Foreskin keratinocyte (primary cell): ENCODE measurements at places on chromosomes 1 and 21. TPM values are rescaled to one million over a fixed set of nuclear protein-coding genes. Genes with fewer than 3 reads are reported as not detected.
A peak's percentile ranks its signal among the peaks of the same experiment; 100 is the strongest.

DNA sequence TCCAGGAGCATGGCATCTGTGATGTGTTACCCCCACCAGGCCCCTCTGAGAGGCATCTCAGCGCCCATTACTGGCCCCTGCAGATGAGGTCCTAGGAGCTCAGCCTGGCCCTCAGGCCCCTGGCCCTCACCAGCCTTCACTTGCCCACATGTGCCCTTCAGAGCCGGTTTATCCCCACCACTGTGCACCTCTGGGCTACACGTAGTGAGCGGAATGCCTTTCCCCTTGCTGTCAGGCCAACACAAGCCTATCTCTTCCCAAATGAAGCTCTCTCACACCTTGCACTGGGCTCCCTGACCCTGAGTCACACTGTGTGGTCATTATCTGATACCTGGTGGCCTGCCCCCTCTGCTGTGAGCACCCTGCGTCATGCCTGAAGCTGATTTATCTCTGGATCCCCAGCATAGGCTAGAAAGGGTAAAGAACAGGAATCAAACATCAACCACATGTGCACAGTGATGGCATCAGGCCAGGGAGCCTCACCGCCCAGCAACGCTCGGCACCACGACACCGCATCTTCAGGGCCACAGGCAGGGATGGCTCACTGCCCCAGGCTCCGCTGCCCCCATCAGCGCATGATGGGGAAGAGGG is 49.1 kb downstream of the GLIS1 start:
- no peak for DNase-seq

GRCh38 chr1:25885602-25886001 is 10.1 kb upstream of the PAQR7 start:
- no peak for DNase-seq

The PTCH2 gene
- polyA plus RNA-seq, result 0.04 and 0.06 TPM in 2 replicates

- no peak for DNase-seq
Measured at GRCh38 chr1:96649301-96649700, 72.3 kb upstream of the PTBP2 start.

DNA sequence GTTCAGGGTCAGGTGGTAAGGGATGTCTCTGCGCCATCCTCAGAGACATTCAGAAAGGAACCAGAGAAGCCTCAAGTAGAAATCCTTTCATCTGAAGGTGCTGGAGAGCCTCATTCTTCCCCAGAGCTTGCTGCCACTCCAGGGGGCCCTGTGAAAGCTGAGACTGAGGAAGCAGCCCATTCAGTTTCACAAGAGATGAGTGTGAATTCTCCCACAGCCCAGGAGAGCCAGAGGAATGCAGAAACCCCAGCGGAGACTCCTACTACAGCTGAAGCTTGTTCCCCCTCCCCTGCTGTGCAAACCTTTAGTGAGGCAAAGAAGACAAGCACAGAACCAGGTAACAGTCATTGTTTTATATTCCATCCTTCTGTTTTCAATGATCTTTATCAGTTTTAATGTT is 38.7 kb downstream of the ZBTB40 start:
- no peak for DNase-seq

GRCh38 chr1:93414749-93415148 is 33.2 kb upstream of the FNBP1L start:
- no peak for DNase-seq

The HAO2 gene
- polyA plus RNA-seq, result not detected in 2 replicates

- DNase-seq, result peak; percentile 98
Measured at GRCh38 chr1:17233675-17234320, 15.1 kb upstream of the PADI3 start.

The AGT gene
- polyA plus RNA-seq, result not detected in 2 replicates

- DNase-seq, result no peak
Measured at GRCh38 chr1:209231476-209232156, 351.9 kb upstream of the CAMK1G start.

GRCh38 chr1:14538335-14538734 is 60.1 kb upstream of the KAZN start:
- no peak for DNase-seq

DNA sequence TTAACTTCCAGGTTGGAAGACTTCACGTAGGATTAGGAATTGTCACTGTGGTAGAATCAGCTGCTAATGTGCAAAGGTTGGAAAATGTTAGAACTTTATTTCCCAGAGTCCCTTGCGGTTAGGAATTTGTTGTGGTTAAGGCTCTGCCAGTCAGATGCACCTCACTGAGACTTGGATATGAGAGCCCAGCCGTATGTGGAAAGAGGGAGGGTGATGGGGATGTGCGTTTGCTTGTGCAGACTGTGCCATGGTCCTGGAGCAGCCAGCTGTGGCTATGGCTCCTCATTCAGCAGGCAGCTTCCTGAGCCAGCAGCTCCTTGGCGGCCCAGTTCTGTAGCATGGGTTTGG is 12.5 kb downstream of the S100A10 start:
- no peak for DNase-seq

DNA sequence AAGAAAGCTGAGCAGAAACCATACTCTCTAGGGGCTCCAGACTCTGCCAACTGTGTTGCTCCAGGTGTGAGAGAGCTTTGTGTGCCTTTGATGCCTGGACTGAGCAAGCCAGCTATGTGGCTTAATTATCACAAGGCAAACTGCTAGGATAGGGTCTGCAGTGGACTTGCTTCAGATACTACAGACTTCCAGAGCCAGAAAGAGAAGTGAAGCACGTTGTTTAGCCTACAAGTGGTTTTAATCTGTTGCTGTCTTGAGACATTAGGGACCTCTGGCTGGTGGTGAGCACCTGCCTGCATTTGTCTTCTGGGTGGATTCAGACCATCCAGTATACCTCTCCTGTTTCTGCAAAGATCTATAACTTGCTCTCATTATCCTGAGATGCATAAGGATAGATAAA is 353.4 kb upstream of the PLXNA2 start:
- no peak for DNase-seq

DNA sequence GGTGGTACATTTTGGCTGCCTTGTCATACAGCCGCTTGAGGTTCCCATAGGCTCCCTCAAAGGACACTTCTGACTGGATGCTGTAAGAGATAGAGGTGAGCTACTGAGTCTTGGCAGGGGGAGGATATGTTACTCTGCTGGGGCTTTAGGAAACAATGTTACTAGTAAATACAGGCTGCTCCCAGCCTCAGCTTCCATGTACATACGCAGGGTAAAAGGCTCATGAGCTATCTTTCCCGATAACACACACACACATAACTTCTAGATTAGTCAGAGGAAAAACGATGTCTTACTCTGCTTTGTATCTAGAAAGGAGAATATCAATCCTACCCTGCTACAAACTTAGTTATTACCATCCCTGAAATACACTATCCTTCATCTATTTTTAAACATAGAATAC is 14.3 kb downstream of the SMG5 start:
- peak; percentile 14 for DNase-seq

DNA sequence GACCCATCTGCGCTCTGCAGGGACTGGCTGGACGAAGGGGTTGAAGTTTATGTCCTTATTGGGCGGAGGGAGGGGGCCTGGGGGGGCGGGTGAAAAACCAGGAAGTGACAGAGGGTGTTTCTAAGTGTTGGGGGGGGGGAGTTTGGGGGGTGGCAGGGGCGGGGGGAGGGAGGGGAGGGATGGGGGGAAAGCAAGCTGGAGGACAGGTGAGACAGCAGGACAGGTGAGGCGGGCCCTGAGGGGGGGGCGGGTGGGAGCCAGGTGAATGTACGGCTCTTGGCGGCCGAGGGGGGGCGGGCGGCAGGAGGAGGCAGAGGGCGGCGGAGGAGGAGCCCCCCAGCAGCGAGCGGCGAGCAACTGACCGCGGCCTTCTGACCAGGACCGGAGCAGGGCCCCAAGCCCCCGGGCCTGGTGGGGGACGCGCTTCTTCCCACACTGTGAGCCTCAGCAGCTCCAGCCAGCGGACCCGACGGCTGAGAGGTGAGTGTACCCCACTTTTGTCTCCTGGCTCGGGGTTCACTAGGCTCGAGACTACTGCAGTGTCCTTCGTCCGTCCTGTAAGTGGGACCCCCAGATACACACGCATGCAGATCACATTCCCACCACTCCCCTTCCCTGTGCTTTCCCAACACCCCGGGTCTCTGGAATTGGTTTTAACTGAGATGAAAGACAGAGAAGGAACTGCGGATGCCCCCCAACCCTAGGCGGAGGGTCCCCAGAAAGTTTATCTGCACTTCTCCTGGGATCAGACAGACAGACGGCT is at the start of gene ZBTB7B:
TSS of gene ZBTB7B (plus strand) at position 339 of the 763 bp plus-strand sequence. CDS start 11,859 bp downstream, outside the sequence.
- no peak for DNase-seq

GRCh38 chr1:33298623-33299277 is 22.1 kb downstream of the A3GALT2 start:
- DNase-seq, result no peak

GRCh38 chr1:31004231-31004621 is 61.3 kb downstream of the PUM1 start:
- no peak for DNase-seq

- no peak for DNase-seq
Measured at GRCh38 chr21:35641271-35642016, 418.9 kb downstream of the SETD4 start.

DNA sequence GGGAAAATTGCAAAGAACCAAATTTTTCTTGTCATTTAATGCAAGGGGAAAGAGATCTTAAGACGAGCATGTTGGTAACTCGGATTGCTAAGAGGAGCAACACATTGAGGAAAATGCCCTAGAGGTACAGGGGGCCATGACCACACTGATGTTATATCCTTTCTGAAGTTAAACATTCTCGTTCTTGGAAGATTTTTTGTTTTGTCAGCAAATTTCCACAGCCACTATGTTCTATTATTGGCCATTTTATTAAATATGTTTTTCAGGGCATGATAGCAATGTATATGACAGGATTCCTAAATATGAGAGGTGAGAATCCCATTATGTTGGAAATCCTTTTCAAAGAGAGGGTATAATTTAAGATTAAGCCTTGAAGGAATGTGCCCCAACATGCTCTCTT is 627.2 kb upstream of the PKN2 start:
- no peak for DNase-seq

DNA sequence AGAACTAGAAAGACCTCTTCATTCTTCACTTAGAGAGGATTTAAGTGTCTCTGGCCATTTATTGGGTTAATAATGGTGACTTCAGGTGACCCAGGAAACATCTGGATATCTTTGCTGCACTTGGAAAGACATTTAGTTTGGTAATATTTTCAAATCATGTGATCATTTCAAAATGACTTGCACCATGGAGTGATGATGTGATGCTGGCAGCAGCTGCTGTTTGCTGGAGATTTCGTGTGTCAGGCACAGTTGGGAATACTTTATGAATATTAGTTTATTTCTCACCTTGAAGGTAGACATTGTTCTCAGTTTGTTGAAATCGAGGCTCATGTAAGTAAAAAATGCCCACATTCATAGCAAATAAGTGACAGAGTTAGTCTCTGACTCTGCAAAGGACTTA is 236.0 kb downstream of the DISC1 start:
- no peak for DNase-seq

The KAZN gene
- 6.0 and 7.2 TPM in 2 replicates for polyA plus RNA-seq
